ENCODE measurements at places on chromosomes 2 and 18.
A peak's percentile ranks its signal among the peaks of the same experiment; 100 is the strongest.

DNA sequence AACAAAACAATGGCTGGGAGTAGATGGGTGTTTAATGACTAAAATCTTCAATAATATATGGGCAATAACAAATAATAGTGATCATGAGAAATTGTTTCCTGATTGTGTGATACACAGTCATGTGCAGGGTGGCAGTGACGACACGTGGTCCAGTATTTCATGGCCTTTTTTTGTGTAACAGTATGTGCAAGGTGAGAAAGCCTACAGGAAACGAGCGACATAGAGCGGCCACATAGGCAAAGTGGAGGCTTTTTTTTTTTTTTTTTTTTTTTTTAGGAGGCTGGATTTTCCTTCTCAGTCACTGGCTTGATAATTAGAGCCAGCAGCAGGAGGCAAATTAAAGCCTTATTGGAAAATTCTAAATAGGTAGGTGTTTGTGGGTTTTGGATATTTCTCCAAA is 123.7 kb downstream of the MYO3B start:
- no peak for DNase-seq

DNA sequence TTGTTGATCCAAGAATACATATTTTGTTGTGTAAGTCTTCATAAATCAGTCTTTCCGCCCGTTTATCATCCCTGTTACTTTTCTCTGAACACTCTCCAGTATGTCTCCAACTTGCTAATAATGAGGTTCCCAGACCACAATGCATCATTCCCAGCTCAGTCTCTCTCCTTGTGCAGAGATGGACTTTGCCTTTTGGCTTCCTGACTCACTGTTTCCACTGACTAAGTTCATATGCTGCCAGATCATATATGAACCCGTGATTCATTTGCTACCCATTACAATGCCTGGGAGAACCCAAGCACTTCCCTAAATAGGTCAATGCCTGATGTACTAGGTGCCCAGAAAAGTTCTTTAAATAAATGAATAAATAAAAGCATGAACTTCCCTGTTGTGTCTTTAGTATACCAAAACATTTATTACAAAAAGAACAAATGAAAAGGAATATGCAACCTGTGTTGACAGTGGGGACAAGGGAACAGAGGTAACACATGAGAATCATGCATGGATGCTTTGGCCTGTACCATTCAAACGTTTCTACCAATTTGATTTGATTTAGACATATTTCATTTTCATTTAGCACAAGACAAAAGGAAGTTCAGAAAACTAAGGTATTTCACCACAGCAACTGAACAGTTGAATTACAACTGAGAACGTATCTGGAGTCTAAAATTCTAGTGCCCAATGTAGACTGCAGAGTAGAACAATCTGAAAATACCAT is 215.4 kb upstream of the HNRNPA3 start:
- DNase-seq = no peak

DNA sequence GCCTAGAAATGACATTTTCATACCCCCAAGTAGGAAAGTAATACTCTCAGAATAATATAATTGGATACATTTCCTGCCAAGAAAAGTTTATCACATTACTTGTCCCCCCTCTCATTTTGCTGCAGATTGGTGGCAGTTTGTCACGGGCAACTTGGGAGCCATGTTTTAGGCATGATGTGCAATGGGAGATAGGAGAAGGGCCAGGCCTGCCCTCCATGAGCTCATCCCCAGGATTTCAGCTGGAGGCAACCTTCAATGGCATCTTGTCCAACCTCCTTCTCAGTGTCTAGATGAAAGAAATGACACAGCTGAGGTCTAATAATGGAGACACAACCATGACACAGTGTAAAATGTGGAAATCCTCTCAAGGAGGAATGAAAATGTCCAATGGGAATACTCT is 11.4 kb upstream of the RAB31 start:
- DNase-seq = no peak

DNA sequence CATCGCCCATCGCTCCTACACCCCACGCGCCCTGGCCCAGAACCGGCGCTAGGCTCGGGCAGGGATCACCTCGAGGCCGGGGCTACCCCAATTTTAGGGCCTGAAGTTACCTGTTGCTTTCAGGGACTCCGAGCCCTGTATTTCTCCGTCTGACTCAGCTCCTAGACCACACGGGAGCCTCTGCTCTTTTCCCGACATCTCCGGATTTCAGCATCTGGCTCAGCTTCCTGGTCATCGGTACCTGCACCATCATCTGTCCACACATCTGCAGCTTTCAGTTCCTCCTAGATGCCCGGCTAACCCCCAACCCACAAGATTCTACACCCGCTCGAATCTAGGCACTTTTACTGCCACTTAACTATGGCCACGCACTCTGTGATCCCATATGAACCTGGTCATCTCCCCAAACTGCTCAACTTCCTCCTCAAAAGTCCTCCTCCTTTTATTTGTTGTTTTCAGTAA is 12.1 kb upstream of the HMSD start:
- no peak for DNase-seq

DNA sequence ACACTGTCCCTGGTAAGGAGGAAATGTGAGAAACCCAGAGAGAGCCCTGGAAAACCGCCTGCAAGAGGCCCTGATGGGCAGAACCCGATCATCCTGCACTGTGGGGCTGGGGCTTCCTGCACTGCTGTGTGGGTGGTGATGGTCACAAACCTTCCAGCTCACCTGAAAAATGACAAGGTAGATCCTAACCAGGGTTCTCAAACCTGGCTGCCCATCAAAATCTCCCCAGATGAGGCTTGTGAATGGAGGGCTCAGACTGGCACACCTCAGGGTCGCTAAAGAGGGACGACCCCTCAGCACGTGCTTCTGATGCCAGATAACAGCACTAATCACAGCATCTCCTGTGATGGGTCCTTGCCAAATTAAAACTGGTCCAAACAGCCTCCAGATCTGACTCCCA is 74.7 kb downstream of the GYPC start:
- no peak for DNase-seq

DNA sequence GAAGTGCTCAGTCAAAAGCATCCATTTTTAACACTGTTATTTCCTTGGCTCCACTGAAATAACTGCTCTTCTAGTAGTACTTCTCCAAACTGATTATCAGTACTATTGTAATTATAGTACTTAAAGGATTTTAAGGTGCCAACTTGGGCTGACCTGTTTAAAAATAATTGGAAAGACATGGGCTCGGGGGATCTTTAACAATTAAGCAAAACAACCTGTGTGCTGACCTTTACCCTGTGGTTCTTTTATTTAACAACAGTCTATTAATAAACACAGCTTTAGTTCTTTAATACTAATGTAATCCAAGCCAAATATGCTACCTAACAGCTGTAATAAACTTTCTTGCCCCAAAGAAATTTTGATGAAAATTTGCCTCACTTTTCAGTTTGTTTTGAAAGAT is 6.9 kb upstream of the ITPRID2 start:
- DNase-seq = no peak

GRCh38 chr2:45844796-45845457 is 193.5 kb downstream of the PRKCE start:
- no peak for DNase-seq

DNA sequence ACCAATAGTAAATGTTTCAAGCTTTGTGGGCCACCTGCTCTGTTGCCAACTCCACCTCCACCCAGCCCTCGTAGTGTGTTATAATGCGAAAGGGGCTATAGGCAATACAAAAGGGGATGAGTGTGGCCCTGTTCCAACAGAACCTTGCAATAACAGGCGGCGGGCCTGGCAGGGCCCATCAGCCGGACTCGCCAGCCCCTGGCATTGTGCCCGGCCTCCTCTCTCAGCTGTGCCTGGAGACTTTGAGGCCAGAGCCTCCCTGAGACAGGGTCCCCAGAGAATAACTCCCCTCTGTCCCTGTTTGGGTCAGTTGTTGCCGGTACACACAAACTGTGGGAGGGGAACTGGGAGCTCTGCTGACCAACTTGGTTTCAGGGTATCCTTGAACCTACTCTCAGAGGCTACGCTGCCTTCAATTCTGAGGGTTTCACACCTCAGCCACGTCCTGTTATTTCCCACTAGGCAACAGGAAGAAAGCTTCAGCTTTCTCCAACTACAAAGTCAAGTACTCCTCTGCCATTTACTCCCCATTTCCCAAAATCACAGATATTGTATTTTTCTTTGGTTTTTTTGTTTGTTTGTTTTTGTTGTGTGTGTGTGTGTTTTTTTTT is 58.0 kb upstream of the ZNF236 start:
- DNase-seq = no peak

GRCh38 chr2:132282911-132283310 is 121.2 kb upstream of the ANKRD30BL start:
- DNase-seq = no peak

- DNase-seq = no peak
Measured at GRCh38 chr2:95077861-95078603, 43.6 kb downstream of the MRPS5 start.

- DNase-seq = no peak
Measured at GRCh38 chr2:86253424-86253823, 54.2 kb downstream of the MRPL35 start.

- peak; percentile 7 for DNase-seq
Measured at GRCh38 chr2:201182650-201183364, at the start of gene CASP10. TSS of gene CASP10 (plus strand) at chr2:201183141. CDS start at chr2:201185778, 2,637 bp downstream.

DNA sequence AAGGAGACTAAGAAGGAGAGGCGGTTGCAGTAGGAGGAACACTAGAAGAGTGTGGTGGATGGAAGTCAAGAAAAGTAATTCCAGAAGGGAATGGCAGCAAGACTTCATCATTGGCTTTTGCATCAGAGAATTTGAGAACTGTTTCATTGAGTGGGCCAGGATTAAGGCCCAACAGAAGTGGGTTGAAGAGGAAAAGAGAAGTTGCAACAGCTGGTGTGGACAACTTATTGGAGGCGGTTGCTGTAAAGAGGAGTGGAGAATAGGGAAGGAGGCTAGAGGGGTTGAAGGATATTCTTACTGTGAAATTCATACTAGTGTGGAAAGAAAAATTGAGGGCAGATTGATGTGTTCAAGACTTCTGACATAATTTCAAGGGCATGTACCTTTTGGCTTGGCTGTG is 168.7 kb upstream of the FN1 start:
- DNase-seq = no peak

DNA sequence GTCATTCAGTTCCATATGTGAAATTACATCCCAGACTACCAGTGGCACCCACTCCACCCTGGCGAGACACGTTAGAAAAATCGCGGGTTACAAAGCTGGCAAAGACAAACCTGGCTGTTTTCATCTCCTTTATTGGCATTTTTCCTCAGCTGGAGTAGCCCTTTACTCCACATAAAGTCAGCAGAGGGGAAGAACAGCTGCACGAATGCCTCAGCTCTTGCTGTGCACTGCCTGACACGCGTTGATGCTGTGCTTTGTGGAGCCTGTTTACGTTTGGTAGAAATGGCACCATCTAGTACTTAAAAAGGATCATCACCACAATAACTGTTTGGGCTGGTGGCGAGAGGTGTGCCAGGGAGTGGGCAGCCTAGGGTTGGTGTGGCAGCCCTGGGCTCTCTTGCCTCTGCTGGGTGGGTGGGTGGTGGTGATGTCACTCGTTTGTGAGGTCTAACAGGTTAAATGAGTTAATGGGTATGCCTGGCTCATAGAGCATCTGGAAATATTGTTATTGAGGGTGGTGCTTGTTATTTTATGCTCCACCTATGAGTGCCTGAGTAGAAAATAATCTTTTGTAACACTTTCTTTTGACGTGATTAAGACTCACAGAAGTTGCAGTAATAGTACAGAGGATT is 16.4 kb downstream of the FARP2 start:
- DNase-seq = no peak

DNA sequence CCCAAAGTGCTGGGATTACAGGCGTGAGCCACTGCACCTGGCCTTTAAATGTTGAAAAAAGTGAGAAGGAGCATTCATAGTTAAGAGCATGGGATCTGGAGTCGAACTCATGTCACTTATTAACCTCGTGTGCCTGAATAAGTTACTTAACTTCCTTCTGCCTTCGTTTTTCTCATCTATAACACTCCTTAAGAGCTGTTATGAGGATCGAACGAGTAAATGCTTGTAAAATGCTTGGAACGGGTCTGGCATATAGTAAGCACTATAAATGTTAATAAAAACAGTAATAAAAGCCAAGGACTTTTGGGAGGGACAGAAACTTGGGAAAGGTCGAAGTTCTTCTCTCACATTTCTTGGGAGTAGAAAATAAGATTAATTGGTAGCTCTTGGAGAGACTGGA is 40.8 kb downstream of the RAB10 start:
- no peak for DNase-seq

DNA sequence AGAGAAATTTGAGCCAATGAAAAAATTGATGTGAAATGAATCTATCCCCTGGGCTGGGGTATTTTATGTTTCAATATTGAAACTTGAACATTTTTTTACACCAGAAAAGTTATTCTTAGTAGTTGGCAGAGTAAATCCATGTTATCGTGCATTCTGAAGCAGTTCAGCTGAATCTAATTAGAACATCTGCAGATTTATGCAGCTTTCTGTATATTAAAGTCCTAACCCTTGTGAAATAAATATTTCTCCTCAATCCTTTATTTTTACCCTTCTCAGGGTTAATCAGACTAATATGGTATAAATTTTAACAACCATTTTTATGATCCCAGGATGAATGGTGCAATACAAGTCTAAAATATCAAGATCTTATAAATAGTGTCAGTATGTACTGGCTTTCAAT is 69.5 kb downstream of the CDH20 start:
- no peak for DNase-seq

DNA sequence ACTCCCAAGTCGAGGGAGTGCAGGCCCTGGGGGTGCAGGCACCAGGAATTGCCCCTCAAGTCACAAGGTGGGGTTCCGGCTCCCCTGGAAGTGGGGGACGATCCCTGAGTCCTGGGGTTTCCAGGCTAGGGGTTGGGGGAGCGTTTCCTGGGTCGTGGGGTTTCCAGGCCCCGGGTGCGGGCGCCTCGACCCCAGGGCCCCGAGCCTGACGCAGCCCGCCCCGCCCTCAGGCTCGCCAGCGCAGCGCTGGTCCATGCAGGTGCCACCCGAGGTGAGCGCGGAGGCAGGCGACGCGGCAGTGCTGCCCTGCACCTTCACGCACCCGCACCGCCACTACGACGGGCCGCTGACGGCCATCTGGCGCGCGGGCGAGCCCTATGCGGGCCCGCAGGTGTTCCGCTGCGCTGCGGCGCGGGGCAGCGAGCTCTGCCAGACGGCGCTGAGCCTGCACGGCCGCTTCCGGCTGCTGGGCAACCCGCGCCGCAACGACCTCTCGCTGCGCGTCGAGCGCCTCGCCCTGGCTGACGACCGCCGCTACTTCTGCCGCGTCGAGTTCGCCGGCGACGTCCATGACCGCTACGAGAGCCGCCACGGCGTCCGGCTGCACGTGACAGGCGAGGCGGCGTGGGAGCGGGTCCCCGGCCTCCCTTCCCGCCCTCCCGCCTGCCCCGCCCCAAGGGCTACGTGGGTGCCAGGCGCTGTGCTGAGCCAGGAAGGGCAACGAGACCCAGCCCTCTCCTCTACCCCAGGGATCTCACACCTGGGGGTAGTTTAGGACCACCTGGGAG is 12.0 kb downstream of the SIGLEC15 start:
- no peak for DNase-seq

- DNase-seq = no peak
Measured at GRCh38 chr2:41782306-41783158, 265.3 kb upstream of the PKDCC start.

DNA sequence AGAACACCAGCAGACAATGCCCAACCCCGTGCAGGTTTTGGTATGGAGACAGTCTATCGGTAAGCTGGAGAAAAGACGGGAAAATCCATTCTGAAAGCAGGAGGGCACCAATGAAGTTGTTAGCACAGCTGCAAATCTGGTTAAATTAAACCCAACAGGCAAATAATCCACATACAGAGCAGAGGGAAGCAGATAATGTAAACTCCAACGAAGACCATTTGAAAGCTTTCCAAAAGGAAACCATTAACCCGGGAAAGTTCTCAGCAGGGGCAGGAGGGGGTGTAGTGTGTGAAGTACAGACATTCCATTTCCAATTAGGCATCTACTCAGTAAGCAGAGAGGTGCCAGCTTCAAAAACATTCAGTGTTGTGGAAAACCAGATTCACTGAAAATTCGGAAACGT is 10.3 kb downstream of the EDAR start:
- DNase-seq = no peak
